ENCODE measurements at places on chromosomes 16 and 17.

DNA sequence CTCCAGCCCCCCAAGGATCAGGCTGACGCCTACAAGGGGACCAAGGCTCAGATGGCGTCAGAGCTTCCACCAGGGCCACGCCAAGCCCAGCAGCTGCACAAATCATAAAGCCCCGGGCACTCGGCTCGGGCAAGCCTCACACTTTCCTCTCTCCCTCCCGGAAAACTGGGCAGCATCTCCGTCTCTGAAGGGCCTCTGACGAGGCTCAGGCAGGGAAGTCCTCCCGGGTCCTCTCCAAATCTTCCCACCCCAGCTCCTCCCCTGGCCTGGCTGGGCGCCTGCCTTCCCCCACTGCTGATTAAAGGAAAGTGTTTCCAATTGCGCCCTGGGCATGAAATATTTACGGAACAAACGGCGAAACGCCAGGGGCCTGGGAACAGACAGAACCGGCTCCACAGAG lies 38.5 kb downstream of the PIEZO1 start:
- no peak for DNase-seq

GRCh38 chr17:21194226-21194625 lies 19.7 kb downstream of the TMEM11 start:
- DNase-seq, result no peak

DNA sequence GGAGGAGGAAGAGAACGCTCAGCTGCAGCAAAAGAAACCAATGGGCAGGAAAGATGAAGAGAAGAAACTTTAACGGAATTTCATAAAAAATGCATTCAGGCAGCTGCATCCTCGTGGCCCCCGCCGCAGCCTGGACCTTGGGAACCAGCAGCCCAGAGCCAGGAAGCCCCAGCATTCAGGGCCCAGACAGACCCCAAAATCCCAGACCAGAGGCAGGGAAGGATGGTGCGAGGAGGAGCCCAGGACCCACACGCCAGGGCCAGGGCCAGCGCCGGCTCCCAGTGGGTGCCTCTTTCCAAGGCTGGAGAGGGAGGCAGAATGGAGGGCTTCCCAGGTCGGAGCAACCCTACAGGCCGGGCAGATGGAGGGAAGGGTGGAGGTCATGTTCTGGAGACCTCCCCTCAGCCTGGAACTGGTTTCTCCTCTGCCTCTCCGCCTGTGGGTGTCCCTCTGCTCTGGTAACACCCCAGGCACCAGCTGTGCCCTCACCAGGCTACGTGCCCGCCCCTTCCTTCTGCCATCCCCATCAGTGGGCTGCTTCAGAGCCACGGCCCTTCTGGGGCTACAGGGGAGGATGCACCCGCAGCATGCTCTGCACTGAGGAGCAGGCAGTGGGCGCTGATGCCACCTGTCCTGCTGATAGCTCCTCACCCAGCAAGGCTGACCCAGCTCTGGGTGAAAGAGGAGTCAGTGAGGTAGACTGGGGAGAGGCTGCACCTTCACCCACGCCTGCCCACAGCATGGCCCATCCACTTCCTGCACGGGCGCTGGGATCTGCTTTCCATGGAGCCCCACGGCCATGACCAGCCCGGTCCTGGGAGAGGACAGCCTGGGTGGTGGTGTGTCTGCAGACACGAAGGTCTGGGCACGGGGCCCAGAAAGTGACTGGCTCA lies 1.2 kb upstream of the MIF4GD start:
- DNase-seq, result no peak

DNA sequence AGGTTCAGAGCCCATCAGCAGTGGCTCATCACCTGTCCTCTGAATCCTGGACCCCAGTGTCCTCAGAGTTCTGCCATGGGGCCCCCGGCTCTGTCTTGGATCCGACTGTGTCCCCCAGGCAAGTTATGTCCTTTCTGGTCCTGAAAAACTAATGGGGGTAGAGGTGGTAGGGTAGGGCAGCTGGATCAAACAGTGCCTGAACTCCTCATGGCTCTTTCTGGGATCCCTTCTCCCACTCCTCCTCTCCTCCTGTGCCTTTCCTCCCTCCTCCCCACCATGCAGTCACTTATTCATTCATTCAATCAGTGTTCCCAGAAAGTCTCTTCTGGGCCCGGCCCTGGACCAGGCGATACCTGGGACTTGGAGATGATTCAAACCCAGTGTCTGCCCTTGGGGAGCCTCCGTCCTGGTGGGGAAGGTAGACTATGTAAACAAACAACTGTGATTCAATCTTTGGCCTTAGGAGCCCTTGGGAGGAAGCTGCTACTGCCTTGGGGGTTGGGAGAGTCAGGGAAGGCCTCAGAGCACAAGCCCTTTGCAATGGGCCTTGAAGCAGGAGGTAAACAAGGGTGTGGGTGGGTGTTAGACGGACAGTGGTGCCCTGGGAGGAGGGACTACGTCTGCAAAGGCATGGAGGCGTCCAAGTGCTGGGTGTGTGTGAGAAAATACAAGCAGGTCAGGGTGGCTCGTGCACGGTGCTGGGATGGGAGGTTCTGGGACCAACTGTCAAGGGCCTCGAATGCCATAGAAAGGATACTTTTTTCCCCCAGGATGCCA lies 6.4 kb upstream of the FAM83G start:
- no peak for DNase-seq

- DNase-seq, result no peak
Observed at GRCh38 chr16:2981899-2982250, 1.6 kb upstream of the PKMYT1 start.

DNA sequence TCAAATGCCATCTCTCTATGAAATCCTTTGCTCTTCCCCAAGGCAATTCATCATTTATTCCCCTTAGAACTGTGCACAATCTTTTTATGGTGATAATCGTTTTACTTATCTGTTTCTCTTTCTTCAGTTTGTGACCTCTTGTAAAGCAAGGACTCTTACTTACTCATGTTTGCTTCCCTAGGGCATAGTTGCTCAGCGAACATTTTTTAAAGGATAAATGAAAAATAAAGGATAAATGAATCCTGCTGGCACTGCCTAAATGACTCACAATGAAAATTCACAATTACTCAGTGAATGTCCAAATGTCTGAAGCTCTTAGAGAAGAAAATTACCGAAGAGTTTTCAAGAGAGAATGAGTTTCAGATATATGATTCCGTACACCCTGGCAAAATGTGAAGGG lies 671.7 kb downstream of the CDH11 start:
- no peak for DNase-seq

GRCh38 chr17:50272711-50273653 lies 1.3 kb upstream of the TMEM92 start:
- no peak for DNase-seq
